GM12878 (cell line): ENCODE measurements at places on chromosomes 2 and 18. TPM values are rescaled to one million over a fixed set of nuclear protein-coding genes. Genes with fewer than 3 reads are reported as not detected.

Gene GATA6
- 0.05 TPM in 2 replicates for total RNA-seq

Gene TUBA4B
- not detected in 2 replicates for total RNA-seq

Gene STEAP3
- 7.6 and 8.3 TPM in 2 replicates for total RNA-seq

Gene UGT1A3
- total RNA-seq: not detected in 2 replicates

Gene IRS1
- total RNA-seq: 1.7 TPM in 2 replicates
